NCI-H2081 (cell line): ENCODE measurements at places on chromosomes 5 and 9.

- DNase-seq: no peak
These were observed 34.3 kb downstream of the MTMR12 start for GRCh38 chr5:32278406-32278805.

- no peak for DNase-seq
These were observed 68.1 kb downstream of the INVS start for GRCh38 chr9:100167176-100167575.

DNA sequence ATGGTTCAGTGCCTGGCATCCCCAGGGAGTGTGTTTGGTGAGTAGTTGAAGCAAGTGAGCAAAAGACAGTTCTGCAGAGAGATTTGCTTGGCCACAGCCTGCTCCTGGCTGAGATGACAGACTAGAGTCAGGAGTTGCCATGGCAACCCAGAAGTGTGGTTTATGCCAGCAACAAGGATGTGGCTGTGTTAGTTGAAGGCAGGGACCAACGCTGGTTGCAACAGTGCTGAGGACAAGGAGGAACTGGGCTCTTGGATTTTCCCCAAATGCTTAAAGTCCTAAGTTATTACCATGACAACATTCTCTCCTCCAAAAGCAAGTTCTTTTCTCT, 2.7 kb downstream of the NXNL2 start:
- no peak for DNase-seq

DNA sequence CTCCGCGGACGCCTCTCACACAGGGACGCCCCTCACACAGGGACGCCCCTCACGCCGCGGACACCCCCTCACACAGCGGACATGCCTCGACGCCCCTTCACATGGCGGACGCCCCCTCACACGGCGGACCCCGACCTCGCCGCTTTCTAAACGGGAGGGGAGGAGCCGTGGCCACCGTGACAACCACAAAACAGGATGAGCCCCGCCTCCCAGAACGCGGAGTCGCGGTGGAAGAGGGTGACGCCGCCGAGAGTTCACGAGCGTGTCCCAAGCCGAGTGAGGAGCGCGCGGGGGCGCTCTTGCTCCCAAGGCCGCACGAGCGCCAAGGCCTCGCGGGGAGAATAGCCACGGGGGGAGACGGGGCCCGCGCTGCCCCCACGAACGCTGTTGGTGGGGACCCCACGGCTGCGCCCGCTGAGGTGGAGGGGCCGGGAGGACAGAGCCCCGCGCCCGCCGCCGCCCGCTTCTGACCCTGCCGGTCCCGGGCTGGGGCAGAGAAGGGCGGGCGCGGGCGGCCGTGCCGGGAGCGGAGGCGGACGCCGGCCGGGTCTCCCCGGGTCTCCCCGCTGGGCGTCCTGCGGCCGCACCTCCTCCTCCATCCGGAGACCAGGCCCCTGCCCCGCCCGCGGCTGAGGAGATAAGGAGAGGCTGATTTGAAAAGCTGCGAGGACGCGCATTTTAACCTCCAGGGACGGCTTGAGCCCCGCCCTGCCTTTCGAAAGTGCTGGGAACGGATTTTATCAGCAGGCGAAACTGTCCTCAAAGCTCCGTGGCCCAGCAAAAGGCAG, 3.9 kb upstream of the NKD2 start:
- DNase-seq: peak; percentile 44

- no peak for DNase-seq
These were observed 124.9 kb downstream of the MRPS30 start for GRCh38 chr5:44933686-44934085.

- DNase-seq: no peak
These were observed 635.4 kb downstream of the IRX1 start for GRCh38 chr5:4230786-4231641.

DNA sequence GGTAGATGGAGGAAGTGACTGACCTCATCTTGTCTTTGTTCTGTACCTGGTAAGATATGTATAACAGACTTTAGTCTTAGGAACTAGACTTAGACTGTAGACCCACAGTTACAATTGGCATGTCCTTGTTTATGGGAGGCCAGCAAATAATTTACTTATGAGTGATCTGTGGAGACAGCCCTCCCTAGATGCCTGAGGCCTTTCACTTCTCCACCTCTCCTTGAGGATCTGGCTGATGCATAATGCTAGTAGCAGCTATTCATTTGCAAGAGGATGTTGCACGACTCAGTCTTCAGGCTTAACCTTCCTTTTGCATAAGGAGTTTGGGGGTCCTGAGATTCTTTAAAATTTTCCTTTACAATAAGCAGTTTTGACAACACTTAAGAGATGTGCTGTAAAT, 100.7 kb downstream of the YTHDC2 start:
- no peak for DNase-seq

DNA sequence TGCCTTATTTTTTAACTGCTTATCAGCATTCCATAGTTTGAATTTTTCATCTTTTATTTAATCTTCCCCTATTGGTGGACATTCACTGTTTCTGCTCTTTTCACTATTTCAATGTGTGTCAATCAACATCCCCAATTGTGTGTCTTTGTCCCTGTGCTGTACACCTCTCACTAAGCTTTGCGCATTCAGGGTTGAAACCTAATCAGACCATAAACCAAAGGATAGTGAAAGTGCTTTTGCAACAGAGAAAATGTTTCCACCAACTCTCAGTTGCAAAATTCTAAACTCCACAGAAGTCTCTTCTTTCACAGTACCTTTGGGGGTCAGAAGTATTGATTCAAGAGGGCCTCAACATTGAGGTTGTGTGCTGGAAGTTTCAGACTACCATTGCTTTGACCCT, 127.1 kb upstream of the SAP30L start:
- DNase-seq: no peak

DNA sequence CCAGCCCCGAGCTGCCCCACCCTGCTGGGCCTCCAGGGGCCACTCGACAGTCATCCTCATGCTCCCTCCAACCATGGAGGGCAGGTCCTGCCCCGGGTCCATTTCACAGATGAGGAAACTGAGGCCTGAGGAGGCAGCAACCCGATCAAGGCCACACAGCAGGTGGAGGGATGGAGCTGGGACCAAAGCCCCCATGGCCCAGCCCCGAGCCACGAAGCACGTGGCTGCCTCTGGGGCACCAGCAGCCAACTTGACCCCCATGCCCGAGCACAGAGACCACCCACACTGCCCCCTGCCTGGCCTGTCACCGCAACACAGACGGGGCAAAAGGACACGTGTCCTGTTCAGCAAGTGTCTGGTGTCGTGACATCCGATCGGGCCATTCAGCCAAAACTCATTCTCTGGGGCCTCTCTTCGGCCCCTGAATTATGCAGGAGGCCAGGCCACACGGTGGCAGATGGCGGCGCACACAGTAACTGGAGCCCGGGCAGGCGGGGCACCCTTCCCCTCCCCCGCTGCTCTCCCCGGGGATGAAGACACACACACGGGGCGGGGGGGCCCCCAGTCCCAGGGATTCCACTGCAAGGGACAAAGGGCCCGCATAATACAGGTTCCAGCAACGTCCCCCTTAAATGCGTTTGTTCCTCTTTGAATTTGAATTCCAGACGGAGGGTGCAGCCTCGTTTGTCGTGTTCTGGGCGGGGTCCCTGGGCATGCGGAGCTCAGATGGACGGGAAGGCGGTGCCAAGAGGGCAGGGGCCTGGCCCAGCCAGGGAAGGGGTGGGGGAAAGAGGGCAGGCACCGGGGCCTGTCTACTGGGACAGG, 29.4 kb upstream of the TMEM250 start:
- DNase-seq: no peak

- no peak for DNase-seq
These were observed 457.7 kb downstream of the ANXA1 start for GRCh38 chr9:73609381-73609780.

DNA sequence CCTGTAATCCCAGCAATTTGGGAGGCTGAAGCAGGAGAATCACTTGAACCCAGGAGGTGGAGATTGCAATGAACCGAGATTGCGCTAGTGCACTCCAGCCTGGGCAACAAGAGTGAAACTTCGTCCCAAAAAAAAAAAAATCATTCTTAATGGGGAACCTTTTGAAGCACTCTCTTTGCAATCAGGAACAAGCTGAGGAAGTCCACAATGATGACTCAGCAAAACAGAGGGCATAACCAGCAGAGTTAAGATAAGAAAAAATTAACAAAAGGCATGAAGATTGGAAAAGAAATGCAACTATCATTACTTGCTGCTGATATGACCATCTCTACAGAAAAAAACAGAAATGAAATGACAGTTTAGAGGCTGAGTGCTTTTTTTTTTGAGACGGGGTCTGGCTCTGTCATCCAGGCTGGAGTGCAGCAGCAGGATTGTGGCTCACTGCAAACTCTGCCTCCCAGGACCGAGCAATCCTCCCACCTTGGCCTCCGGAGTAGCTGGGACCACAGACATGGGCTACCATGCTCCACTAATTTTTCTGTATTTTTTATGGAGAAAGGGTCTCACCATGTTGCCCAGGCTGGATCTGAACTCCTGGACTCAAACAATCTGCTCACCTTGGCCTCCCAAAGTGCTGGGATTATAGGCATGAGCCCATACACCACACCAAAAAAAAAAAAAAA, 88.0 kb downstream of the FNBP1 start:
- DNase-seq: no peak

DNA sequence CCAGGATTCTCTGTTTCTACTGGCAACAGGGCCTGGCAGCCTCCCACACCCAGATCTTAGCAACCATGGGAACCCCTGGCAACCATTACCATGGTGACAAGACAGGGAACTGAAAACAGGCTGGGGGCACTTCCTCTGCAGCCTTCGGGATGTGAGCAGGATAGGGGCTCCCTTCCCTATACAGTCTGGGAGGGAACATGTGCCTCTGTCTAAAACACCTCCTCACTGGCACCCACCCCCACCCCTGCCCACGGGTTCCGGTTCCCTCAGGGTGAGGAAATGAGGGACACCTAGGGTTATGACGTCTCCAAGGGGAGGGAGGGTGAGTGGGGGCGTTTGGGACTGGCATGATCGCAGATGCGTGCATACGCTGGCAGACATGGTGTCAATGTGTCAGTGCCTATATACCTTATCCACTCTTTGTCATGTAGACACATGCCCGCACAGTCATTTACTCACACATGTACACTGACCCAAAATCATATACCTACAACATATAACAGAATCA, 3.0 kb upstream of the DNAJB5 start:
- peak; percentile 78 for DNase-seq

DNA sequence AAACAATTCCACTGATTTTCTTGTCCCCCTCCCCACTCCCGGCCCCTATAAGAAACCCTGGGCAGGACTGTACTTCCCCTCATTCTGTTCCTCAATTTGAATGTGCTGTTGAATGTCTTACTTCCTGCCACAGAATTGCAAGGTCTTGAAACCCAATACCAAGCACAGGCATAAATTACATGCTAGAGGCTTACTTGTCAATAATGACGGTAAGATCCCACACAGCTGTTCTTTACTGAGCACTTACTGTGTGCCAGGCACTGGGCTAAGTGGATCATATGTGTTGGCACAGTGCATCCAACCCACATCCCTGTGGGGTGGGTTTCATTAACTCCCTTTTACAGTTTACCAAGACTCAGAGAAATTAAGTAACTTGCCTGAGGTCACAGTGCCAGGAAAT, 63.4 kb downstream of the MVB12B start:
- peak; percentile 36 for DNase-seq

DNA sequence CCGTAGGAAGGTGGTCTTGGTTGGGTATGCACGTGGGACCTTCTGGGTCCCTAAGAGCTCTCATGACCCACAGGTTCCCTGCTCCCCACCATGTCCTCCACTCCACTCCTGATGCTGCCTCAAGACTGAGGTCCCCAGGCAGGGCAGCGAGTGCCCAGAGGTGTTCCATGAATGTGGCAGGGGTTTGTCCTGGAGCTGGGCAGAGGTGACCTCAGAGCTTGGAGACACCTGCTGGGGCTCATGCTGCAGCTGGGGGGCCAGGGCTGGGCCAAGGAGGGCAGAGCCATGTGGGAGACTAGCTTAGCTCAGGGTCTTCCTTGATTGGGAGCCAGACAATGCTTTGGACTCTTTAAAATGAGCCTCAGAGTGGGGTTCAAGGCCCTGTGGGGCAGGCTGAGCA, 74.0 kb upstream of the PITX1 start:
- DNase-seq: no peak

GRCh38 chr5:178651046-178651810, 24.4 kb upstream of the CLK4 start:
- no peak for DNase-seq

DNA sequence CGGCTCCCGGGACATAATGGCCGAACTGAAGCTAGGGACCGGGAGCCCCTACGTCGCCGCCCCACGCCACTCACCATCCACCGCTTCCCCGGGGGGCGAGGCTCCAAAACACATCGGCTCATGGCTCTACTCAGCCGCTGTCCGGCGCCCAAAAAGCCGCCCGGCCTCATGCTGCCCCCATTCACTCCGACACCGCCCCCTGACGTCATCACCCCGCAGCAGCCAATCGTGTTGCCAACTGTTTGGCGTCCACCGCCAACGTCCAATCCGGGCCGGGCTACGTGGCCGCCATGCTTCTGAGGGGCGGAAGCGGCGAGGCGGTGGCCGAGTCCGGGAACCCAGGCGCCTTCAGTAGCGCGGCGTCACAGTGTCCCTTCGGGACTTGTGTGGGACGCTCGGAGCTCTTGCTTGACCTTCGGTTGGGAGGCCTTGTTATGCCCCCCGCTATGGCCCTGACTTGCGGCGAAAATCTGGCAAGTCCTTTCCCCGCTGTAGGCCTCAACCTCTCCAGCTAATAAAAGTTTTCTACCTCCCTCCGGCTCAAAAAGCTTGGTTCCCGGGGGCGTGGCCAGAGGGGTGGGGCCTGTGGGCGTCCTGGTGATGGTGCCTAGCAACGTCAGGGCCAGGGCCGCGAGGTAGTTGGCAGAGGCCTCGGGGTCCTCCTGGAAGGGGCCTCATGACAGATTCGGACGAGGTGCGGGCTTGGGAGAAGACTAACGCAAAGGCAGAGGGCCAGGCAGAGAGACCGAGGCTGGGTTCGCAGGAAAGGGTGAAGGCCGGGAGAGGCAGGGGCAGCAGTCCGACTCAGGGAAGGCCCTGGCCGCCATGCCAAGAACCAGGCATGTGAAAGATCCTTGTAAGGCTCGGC, at the start of the genes PTRH1 and TTC16:
TSS of gene PTRH1 (minus strand) at position 194 of the 868 bp plus-strand sequence. CDS start at position 170, 24 bp downstream.
TSS of gene TTC16 (plus strand) at position 610 of the 868 bp plus-strand sequence. CDS start at position 677, 67 bp downstream.
- DNase-seq: peak; percentile 94

DNA sequence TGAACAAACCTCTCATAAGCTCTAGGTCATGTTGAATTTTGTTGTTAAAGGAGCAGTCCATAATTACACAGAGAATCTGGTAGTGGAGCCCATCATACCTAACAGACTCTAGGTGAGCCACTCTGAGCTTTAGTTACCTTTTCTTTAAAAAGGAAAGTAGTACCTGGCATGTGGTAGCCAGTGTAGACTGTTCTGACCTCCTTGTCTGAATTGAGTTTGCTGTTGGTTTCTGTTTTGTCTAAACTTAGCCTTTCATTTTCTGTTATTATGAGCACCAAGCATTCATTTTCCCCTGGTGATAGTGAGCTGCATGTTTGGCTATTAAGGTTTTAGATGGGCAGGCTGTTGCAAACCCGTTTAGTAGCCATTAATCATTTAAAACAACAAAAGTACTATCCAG, 112.2 kb downstream of the MAST4 start:
- no peak for DNase-seq

DNA sequence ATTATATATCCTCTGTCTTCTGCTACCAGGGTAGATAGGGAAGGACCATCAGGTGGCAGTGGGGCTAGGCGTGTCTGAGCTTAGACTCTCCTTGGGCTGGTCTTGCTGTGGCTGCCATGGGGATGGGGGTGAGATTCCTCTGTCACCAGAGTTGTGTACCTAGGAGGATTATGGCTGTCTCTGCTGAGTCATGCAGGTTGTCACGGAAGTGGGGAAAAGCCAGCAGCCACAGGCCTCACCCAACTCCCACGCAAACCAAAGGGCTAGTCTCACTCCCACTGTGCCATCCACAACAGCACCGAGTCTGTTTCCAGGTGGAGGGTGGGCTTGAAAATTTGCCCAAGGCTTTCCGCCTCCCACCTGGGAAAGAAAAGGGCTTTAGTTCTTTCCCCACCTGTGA, 476.1 kb downstream of the CYLC2 start:
- DNase-seq: no peak

GRCh38 chr5:73733219-73733618, 107.2 kb downstream of the ARHGEF28 start:
- no peak for DNase-seq
